ENCODE measurements at places on chromosomes 3 and 15. TPM values are rescaled to one million over a fixed set of nuclear protein-coding genes. Genes with fewer than 3 reads are reported as not detected.

DHX30 gene
- total RNA-seq = 43.0 TPM

ANKRD34C gene
- total RNA-seq = not detected

TRPM1 gene
- total RNA-seq = not detected

HCLS1 gene
- 4.0 TPM for total RNA-seq

ARMC8 gene
- total RNA-seq = 55.7 TPM

SMARCC1 gene
- total RNA-seq = 37.2 TPM

BSN gene
- 0.26 TPM for total RNA-seq

ZMYND10 gene
- 4.2 TPM for total RNA-seq

UBA7 gene
- 49.7 TPM for total RNA-seq

BNC1 gene
- total RNA-seq = 6.1 TPM

HRG gene
- total RNA-seq = not detected

DISP2 gene
- total RNA-seq = 0.13 TPM

SLC2A2 gene
- not detected for total RNA-seq
